ENCODE measurements at places on chromosomes 3 and 15.
A peak's percentile ranks its signal among the peaks of the same experiment; 100 is the strongest.

GRCh38 chr3:181757694-181758306 is 46.1 kb downstream of the SOX2 start:
- H3K4me1 ChIP-seq: peaks cover 67% of the 10 kb centered on the region
- H3K4me3 ChIP-seq: peak overlapping the region; percentile 50
- peak overlapping the region; percentile 95 for H3K27ac ChIP-seq
- H3K27me3 ChIP-seq: no peaks in the 10 kb centered on the region
- H3K36me3 ChIP-seq: no peaks in the 10 kb centered on the region
- DNase-seq: peak; percentile 77

DNA sequence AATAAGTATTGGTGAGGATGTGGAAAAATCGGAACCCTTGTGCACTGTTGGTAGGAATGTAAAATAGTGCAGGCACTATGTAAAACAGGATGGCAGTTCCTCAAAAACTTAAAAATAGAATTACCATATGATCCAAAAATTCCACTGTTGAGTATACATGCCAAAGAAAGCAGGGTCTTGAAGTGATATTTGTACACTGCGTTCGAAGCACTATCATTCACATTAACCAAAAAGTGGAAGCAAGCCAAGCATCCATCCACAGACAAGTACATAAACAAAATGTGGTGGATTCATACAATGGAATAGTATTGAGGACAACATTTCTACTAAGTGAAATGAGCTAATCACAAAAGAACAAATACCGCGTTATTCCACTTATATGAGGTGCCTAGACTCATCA is 200.7 kb downstream of the TJP1 start:
- no peaks in the 10 kb centered on the region for H3K27me3 ChIP-seq
- no peaks in the 10 kb centered on the region for H3K36me3 ChIP-seq
- no peak overlapping the region for H3K27ac ChIP-seq
- DNase-seq: no peak

DNA sequence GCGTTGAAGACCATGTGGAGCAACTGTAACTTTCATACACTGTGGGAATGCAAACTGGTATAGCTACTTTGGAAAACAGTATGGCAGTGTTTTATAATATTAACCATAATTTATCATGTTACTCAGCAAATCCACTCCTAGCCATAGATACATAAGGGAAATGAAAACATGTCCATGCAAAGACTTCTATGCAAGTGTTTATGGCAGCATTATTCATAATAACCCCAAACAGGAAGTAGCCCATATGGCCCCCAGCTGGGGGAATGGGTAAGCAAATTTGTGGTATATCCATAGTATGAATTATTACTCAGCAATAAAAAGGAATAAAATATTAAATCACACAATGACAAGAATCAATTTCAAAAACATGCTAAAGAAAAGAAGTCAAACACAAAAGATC is 23.0 kb upstream of the GATA2 start:
- peaks cover 41% of the 10 kb centered on the region for H3K27me3 ChIP-seq
- no peak overlapping the region for H3K4me3 ChIP-seq
- DNase-seq: no peak
- H3K36me3 ChIP-seq: no peaks in the 10 kb centered on the region
- no peak overlapping the region for H3K27ac ChIP-seq
- H3K4me1 ChIP-seq: no peaks in the 10 kb centered on the region

DNA sequence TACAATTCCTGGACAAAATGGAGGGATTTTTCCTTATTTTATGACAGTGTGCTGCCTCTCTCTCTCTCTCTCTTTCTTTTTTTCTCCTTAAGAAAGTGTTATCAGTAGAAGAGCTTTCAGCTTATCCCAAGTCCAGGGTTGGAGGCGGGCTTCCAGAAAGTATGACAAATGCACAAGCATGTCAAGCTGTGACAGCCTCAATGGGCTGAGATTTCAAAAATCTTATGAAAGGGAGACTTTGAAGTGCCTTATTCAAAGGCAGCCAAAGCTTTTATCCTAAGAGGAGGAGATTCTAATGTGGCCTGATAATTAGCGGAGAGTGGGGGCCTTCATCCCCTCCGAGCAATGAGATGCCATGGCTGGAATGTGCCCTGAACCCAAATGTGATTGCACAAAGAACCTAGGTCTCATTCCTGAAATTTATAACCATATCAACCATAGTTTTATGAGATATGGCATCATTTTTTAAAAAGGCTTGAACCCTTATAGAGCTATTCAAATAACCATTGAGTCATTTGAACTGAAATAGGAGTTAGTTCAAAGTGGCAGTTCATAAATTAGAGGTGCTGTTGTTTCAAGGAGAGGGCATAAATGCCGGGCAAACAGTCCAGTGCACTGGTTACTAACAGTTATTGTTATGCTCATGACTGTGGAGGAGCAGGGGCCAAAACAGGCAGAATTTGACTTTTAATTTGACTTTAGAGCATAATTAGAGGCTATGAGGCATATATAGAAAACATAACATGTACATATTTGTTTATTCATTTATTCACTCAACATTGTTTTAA is 261.6 kb upstream of the THRB start:
- no peak overlapping the region for H3K4me3 ChIP-seq
- H3K27ac ChIP-seq: no peak overlapping the region
- DNase-seq: peak; percentile 4
- no peaks in the 10 kb centered on the region for H3K36me3 ChIP-seq

DNA sequence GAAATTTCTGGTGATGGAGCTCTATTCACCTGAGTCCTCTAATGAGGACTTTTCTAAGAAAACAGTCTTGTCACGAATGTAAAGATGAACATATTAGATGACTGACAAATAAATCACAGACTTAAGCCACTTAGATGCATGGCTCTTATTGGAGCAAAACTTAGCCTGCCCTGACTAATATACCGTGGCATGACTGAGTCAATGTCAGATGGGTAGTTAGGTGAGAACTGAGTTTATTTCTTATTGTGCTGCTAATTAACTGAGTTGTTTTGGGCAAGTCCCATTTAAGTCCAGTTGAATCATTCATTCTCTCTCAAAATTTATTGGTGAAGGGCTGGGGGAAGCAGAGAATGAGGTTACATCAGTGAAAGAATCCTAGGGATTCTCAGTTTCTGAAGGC is 459.8 kb downstream of the MCTP2 start:
- H3K4me3 ChIP-seq: no peak overlapping the region
- H3K27me3 ChIP-seq: no peaks in the 10 kb centered on the region
- H3K27ac ChIP-seq: no peak overlapping the region
- H3K4me1 ChIP-seq: no peaks in the 10 kb centered on the region
- H3K36me3 ChIP-seq: no peaks in the 10 kb centered on the region

Data from neural progenitor cell (in vitro differentiated cells).